Activated T-helper 1 cell treated with anti-CD3 and anti-CD28 coated beads, Interleukin-2, amount 50 U/mL, for 16 hours (primary cell): ENCODE measurements at places on chromosomes 5 and 9.

DNA sequence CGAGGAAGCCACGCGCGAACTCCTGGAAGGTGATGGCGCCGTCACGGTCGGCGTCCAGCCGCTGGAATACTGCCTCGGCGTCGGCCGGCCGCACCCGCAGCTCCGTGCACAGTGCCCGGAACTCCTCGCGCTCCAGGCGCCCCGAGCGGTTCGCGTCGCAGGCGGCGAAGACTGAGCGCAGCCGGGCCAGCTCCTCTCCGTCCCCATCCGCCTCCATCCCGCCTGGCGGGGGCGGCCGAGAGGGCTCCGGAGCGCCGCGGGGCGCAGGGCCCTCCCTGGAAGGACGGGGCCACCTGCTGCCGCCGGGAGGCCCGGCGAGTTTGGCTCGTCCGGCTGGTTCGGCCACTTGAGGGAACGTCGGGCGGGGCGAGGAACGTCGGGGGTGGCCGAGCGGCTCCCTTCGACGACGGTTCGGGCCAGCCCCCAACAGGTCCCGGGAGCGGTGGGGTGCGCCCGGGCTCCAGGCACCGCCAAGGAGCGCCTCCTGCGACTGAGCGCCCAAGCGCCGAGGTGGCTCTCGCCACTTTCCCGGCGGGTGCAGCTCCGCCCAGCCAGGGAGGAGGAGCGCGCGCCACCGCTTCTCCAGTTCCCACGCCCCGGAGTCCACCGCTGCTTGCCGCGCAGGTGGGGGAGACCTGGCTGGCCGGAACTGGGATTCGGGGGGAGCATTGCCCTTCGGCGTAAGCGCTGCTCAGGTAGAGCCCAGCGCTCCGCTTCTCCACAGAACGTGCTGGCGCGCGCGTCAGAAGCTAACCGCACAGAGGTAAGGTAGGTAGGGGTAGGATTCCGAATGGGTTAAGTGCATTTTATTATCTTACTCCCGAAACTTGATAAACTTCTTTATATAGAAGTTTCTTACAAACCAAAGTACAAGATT, at the start of gene RASEF:
RASEF (minus strand) TSS at position 492 of the 877 bp plus-strand sequence; CDS start at position 217, 275 bp downstream.
- no peak for DNase-seq

GRCh38 chr9:86513429-86513828, 159.2 kb upstream of the TUT7 start:
- no peak for DNase-seq

GRCh38 chr5:157233515-157233914, 32.4 kb upstream of the CYFIP2 start:
- DNase-seq, result no peak

- no peak for DNase-seq
These were observed 26.1 kb upstream of the CKMT2 start for GRCh38 chr5:81207009-81207408.

DNA sequence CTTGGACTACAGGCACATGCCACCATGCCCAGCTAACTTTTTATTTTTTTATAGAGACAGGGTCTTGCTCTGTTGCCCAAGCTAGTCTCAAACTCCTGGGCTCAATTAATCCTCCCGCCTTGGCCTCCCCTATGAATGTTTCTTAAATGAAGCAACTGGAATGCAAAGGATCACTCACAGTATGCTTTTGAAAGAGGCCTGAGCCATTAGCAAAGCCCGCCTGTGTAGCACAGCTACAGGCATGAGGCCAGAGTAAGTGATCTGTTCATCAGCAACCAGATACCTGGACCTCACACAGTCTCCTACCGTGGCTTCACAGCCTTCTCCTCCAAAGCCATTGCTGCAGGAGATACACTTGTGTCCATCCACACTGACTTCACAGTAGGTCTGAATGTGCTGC, 16.9 kb upstream of the RNF183 start:
- no peak for DNase-seq

DNA sequence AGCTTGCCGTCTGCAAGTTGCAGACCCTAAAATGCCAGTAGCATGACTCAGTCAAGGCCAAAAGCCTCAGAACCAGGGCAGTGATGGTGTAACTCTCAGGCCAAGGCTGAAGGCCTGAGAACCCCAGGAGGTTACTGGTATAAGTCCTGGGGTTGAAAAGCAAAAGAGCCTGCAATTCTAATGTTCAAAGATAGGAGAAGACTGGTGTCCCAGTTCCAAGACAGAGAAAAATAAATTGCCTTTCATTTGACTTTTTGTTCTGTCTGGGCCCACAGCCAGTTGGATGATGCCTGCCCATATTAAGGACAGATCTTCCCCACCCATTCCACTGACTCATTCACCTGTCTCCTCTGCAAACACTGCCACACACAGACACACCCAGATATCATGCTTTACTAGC, 673.2 kb downstream of the CDH18 start:
- no peak for DNase-seq

DNA sequence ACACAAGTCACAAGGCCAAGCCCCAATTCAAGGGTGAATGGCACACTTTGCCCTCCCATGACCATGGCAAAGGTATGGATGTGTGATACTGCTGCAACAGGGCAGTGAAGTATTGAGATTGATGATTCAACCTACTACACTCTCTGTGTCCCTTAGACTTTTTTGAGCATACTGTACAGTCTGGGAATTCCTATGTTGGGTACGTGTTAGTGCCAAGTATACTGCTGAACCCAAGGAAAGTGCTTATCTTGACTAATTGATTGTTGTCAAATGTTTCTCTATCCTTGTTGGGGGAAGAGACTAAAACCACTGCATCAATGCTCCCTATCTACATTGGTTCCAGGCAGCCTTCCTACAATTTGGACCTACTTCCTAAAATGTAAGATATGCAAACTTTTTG, 93.7 kb downstream of the NDFIP1 start:
- DNase-seq, result no peak

- no peak for DNase-seq
These were observed 31.0 kb upstream of the ZFR start for GRCh38 chr5:32475334-32476097.

GRCh38 chr9:15306757-15307522, at the start of gene TTC39B:
TTC39B (minus strand) TSS chr9:15307216; CDS start chr9:15307125, 91 bp downstream.
- peak; percentile 70 for DNase-seq

DNA sequence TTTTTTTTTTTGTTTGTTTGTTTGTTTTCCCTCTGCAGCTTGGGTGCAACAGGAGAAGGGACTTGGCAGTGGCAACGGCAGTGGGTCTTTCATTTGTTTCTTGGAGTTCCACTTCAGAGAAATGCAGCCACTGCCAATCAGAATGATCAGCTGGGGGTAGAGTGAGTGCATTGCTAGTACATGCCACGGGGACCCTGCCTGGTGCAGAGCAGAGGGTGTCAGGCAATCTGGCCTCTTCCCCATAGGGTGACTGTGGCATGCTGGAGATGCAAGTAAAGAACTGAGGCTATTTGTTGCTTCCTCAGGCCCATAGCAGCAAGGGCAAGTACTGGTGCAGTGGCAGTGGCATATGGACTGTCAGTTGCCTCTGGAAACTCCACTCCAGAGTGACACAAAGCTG, 1073.6 kb upstream of the EDIL3 start:
- no peak for DNase-seq

GRCh38 chr5:86884608-86885007, 266.9 kb downstream of the COX7C start:
- no peak for DNase-seq

- DNase-seq, result no peak
These were observed 28.1 kb upstream of the PIK3R1 start for GRCh38 chr5:68187268-68188055.

- DNase-seq, result no peak
These were observed 14.7 kb upstream of the RAB14 start for GRCh38 chr9:121216271-121216805.

DNA sequence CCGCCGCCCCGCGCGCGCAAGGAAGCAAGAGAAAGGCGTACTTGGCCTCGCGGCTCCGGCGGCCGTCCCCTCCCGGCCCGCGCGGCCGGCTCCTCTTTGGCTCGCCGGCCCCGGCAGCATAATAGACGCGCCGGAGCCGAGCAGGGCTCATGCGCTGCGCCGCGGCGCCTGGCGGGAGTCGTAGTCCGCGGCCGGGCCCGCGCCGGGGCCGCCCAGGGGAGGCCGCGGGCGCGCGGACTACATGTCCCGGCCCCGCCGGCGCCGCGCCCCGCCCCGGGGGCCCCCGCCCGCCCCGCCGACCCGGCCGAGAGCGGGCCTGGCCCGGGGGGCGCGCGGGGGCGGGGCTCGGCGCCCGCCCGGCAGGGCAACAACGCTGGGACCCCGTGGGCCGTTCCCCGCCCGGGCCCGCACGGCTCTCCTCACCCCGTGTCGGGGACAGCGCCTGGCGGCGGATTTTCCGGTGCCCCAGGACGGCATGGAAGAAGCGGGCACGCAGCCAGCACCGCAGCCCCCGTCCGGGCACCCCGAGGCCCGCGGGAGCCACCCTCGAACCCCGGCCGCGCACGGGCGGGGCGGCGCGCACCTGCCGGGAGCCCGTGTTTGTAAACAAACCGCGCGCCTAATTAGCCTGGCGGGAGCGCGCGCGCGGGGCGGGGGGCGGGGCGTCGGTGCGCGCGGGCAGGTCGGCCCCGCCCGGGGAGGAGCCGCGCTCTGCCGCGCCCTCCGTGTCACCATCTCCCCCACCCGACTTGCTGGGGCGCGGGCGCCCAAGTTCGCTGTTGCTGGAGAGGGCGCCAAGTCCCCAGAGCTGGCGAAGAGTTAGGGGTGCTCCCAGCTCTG, at the start of gene BRD3:
BRD3 (minus strand) TSS at position 123 of the 840 bp plus-strand sequence. CDS start 14,549 bp downstream, outside the sequence.
- peak; percentile 54 for DNase-seq

DNA sequence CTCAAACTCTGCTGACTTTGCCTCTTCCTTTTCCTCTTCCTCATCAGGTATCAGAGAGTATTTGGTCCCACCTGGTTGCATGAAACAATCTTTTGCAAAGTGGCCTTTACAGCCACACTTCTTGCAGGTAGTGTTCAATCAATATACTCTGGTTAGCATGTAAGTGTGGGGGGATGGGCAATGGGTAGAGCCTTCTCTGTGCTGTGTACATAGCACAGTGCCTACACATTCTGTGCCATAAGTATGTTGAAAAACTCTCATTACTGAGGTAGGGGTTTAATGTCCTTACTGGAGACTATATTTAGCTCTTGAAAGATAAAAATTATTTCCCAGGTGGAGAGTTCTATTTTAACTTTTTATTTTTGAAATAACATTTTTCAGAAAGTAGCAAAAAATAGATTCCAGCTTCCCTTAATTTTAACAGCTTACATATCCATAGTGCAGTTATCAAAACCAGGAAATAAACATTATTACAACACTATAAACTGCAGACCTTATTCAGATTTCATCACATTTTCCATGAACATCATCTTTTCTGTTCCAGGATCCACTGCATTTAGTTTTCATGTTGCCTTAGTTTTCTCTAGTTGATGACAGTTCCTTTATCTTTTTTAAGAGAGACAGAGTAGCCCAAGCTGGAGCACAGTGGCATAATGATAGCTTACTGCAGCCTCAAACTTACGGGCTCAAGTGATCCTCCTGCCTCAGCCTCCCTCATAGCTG, 15.1 kb downstream of the TTC1 start:
- no peak for DNase-seq

GRCh38 chr9:99433555-99433954, 211.5 kb downstream of the SEC61B start:
- peak; percentile 9 for DNase-seq

GRCh38 chr9:121498487-121499176, 1.0 kb downstream of the GGTA1 start:
- DNase-seq, result no peak

GRCh38 chr5:133398646-133399101, 213.7 kb downstream of the FSTL4 start:
- no peak for DNase-seq

GRCh38 chr5:59218424-59219045, 635.7 kb downstream of the RAB3C start:
- DNase-seq, result no peak

GRCh38 chr5:146221234-146221633, 17.8 kb downstream of the RBM27 start:
- no peak for DNase-seq

- no peak for DNase-seq
These were observed 185.0 kb upstream of the ELL2 start for GRCh38 chr5:96146675-96147074.

DNA sequence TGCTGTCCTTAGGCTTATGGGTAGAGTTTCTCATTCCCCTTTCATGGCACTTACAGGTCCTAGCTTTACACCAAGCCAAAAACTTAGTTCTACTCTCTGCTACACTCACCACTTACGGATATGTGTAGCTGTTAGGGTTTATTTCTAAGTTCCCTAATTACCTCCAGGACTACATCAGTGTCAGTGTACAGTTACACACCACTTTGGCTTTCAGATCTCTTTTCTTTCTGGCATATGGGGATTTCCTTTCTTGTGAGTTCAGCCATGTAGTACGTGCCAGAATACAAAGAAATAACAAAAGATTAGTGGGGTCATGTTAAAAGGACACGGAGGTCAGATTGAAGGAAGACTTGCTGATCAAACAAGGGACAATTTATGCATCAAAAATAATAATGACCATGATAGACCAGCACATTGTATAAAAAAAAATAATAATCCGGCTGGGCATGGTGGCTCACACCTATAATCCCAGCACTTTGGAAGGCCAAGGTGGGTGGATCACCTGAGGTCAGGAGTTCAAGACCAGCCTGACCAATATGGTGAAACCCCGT, 41.8 kb downstream of the LYRM7 start:
- DNase-seq, result no peak

DNA sequence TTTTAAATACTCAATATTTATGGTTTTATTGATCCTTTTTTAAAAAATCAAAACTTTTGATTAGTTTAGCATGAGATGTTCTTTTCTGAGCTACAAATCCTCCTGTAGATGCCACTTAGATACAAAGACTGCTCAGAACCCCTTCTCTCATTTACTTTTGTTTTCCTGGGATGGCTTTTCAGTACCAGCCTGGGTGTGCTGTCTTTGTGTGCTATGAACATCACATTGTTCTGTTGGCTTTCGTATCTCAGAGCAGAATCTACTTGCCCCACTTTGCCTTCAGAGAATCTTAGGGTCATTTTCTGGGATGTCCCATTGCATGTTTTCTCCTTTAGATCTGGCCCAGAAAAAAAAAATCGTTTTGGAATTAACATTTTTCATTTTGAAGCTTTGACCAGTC, 85.9 kb downstream of the RASGRF2 start:
- DNase-seq, result no peak

- no peak for DNase-seq
These were observed 63.7 kb upstream of the FAM120A start for GRCh38 chr9:93387791-93388190.

DNA sequence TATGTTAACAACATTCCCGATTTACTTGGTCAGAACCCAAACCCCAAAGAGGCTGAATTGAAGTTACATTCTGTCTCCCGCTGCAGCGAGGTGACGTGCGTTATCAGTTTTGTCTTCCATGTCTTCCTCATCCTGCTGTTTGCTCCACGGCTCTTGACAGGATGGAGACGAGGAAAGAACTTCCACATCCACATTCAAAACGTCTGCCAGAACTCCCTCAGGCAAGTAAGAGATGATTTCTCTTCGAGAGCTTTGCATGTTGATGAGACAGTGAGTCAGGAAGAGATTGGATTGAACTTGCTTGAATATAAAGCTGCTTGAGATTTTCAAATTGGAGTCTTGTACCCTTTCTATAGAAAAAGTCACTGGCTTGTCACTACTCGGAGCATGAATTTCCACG, 242.6 kb downstream of the AUH start:
- DNase-seq, result no peak

GRCh38 chr9:117662651-117663050, 41.6 kb upstream of the TLR4 start:
- no peak for DNase-seq

- no peak for DNase-seq
These were observed 169.8 kb downstream of the MAN2A1 start for GRCh38 chr5:109859537-109859936.

GRCh38 chr5:68306361-68307014, 90.9 kb downstream of the PIK3R1 start:
- DNase-seq, result no peak
